Stimulated activated CD4-positive, alpha-beta T cell treated with anti-CD3 and anti-CD28 coated beads, Interleukin-4, amount 100 ng/mL, for 1 hour (primary cell): ENCODE measurements at places on chromosomes 3 and 15.

GRCh38 chr15:62449638-62450037 lies 284.6 kb upstream of the C2CD4B start:
- no peak for DNase-seq

GRCh38 chr15:46278062-46278461 lies 643.2 kb downstream of the SQOR start:
- DNase-seq, result no peak

DNA sequence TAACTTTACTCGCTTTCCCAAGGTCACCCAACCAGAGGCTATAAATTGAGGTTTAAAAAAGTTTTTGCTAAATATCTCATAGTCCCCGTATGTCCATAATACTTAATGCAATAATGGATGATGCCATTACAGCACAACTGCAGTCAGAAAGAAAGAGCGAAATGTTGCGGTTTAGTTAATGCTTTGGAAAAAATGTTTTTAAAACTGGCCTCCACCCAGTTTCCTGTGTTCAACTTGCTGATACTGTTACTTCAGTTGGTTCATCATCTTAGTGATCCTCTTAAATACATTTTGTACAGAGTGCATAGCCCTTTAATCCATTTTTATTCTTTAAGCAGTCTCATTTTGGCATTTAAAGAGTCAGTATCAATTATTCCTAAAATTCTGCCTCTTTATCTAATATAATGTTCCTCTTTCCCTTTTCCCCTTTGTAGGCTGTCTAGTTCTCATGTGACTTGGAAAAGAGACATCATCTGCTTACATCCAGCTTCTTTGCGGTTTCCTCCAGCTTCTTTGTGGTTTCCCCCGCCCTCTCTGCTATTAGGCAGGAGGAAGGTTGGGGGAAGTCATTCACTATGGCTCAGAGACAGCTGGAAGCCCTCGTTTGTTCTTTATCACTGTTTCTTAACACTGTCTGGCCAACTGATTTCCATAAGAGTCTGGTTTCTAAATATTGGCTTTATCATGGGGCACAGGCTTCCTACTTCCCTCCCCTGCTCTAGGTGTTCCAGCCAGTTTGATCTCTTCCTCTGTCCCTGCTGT lies 154.3 kb downstream of the GOLIM4 start:
- DNase-seq, result no peak

DNA sequence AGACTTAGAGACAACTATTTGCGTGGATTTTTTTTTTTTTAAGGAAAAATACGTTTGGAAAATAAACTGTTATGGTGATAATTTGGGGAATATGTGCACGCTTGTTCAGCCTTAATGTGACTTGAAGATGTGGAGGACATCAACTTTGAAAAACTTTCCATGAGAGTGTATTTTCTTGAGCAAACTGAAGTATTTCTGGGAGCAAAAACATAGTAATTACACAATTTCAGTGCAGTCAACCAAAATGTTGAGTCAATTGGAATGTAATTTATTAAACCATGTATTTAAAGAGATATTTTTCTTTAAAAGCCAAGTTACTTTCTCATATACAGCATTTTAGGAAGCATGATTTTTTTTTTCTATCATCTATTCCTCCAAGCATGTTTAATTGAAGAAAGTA lies 80.3 kb upstream of the FLNB start:
- DNase-seq, result no peak
